GM04503 (cell line): ENCODE measurements at places on chromosomes 11 and 22.

DNA sequence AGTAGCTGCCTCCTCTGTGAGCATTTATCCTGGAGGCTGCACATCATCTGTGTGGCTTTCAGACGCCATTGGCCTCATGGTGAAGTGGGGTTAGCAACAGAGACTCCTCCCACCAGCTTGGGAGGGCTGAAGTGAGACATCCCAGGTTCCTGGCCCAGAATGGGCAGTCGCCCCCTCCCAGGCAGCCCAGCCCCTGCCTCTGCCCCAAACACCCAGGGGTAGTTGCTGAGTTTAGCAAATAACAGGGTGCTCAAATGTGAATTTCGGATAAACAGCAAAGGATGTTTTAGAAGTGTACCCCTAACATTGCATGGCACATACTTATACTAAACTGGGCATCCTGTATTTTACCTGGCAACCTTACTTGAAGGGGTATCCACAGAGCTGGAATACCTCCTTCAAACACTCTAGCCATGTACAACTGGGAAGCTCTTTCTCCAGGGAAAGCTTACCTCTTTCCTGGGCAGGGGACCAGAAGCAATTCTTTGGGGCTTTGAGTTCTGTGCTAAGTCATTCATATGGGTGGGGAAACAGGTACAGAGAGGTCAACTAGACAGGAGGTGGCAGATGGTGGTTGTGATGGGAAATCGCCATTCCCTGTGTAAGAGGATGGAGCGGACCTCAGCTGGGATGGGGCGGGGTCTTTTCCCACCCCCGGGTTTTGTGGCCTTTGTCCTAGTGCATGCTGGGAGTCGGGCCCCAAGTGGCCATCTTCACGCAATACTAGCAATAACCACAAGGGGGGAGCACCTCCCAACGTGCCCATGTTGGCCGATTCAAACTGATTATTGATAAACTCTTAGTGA is 19.3 kb downstream of the MTFP1 start:
- DNase-seq: no peak

DNA sequence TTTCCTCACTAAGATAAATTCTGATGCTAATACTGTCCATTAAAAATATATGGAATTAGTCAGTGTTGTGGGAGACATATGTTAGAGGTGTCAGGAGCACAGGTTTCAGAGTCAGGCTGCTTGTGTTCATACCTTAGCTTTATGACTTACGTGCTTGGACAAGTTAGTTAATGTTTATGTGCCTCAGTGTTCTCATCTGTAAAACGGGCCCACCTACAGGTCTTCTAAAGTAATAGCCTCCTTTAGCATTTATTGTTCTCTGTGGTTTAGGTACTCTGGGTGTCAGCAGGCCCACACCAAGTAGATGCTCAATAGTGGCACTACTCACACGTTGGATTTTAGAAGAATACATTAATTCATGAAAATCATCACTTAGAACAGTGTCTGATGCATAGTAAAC is 308.7 kb upstream of the ZC3H12C start:
- no peak for DNase-seq

GRCh38 chr11:60776167-60776566 is 9.0 kb upstream of the MS4A10 start:
- no peak for DNase-seq

- no peak for DNase-seq
Measured at GRCh38 chr22:39635719-39636118, 65.2 kb downstream of the CACNA1I start.

DNA sequence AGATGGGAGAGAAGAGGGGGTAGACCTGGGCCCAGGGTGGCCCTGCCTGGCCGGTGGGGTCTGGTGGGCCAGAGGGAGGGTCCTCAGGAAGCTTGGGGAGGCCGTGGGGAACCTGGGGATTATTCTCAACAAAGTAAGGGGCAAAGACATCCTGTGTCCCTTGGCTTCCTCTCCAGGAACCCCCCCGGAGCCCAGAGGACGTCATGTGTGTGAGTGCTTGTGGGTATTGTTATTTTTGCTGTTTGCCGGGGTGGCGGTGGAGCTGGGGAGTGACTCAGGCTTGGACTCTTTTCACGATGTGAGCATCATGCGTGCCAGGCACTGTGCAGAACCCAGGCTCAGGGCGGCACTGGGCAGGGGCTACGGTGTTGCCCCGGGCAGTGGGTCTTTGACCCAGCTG is 982 bp upstream of the SHANK3 start:
- DNase-seq: no peak
